ENCODE measurements at places on chromosomes 11 and 22.
A peak's percentile ranks its signal among the peaks of the same experiment; 100 is the strongest.

GRCh38 chr11:129460714-129461113, 85.1 kb downstream of the BARX2 start:
- no peak for DNase-seq

- DNase-seq, result no peak
Measured at GRCh38 chr11:130787092-130787616, 129.1 kb downstream of the SNX19 start.

DNA sequence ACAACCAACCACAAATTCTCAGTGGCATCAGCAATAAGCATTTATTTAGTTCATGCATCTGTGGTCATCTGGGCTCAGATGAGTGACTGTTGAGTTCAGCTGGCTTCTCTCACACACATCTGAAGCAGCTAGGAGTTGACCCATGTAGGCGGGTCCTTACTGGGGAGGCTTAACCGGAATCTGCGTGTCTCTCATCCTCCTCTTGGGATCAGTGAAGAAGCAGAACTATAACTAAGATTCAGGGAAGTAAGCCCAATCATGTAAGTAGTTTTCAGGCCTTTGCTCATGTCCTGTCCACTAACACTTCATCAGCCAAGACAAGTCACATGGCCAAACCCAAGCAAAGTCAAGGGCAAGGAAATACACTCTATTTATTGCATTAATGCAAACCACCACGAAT, 236.2 kb downstream of the C11orf87 start:
- no peak for DNase-seq

DNA sequence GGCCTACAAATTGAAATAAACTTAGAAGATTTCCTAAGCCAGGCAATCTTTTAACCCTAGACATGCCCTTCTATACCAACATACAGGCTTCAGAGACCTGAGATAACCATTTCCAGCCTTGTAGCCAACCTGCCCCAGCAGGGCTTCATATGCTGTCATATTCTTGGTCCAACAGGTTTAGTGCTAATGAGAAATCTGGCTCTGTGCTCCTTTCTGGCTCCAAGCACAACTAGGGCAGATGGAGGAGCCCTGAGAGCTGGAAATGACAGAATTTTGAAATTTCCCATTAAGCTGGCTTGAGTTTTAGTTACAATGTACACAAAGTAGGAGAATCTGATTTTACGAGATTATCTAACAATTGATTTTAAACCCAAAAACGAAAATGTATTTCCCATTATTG, 323.0 kb upstream of the CCDC90B start:
- no peak for DNase-seq

DNA sequence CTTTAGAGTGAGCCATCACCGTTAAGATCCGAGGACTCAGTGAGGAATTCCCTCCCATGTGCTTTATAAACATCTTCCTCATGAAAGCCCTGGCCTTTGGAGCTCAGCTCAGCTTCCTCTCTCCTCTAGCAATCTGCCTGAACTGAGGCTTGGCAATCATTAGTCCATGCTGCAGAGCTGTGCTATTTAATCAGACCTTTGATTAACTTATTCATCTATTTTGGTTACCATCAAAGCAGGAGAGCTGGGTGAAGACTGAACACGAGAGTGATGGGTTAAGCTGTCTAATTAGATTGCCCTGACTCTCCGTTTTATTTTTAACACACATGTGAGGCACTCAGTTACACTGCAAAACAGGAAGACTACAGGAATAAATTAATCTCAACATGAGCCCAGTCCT, 351.3 kb downstream of the LARGE1 start:
- no peak for DNase-seq

DNA sequence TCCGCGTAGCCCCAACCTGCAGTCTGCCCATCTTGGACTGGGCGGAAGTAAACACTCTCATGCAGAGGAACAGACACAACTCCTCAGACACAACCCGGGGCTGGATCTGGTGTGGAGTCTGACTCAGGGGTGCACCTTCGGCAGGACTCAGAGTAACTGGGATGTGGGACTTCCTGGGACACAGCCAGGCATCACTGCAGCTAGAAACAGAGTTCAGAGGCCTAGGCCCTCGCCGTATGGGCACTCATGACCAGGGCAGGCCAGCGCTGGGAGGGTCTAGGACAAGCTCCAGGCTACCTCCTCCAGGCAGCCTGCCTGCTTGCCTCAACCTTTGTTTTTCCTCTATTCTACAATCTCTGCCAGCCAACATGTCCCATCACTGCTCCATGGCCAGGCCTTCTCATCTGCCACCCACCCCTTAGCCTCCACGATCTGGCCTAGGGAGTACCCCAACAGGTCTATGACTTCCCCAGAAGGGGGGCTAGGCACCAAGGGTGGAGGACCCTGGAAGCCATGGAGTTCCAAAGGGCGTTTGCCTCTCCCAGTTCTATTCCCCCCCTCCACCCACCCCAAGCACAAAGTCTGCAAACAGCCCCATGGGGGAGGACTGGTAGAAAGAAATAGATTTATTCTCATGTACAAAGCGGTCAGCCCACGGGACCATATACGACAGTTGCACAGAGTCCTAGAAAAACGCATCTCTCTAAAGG, 98.5 kb downstream of the PDE2A start:
- no peak for DNase-seq

DNA sequence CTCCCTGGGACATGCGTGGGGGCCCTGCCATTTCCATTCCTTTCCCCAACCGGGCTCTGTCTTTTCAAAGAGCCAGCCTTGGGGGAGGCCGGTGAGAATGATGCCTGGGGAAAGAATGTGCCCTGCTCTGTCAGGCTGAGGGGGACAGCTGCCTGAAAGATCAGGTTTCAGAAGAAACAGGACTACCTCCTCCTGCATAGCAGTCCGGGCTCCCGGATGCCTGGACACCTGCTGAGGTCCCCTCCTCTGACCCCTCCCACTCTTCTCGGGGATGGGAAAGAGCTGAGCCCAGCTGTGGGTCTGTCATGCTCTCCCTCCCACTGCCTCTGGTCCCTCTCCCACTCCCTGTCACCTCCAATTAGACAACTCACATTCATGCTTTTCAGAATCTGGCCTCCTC, 41.8 kb upstream of the CDON start:
- no peak for DNase-seq

GRCh38 chr22:17699696-17700340, 61.3 kb downstream of the BCL2L13 start:
- no peak for DNase-seq

DNA sequence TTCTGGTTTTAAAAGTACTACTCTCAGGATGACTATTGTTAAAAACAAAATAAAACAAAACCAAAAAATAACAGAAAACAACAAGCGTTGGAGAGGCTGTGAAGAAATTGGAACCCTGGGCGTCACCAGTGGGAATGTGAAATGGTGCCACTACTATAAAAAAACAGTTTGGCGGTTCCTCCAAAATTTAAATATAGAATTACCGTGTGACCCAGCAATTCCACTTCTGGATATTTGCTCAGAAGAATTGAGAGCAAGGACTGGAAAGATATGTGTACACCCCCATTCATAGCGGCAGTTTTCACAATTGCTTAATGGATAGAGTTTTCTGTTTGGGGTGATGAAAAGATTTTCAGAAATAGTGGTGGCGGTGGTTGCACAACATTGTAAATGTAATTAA, 8.6 kb downstream of the APOA4 start:
- no peak for DNase-seq

GRCh38 chr11:26702406-26702805, 19.5 kb downstream of the SLC5A12 start:
- no peak for DNase-seq

DNA sequence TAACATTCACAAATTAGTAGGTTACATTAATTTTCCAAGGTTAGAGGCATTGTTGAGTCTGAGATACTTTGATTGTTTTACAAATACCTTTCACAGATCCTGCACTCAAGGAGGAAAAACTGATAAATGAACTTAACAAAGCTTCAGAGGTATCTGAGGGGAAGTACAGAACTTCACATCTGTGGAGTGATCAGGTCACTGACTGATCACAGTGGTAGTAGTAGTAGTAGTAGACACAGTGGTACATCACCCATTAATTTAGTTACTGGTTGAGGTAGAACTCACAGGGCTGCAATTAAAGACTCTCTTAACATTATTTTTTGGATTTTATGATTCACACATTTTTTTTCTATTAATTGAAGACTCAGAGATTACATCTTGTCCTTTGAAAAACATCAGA, 56.7 kb downstream of the DCUN1D5 start:
- no peak for DNase-seq

DNA sequence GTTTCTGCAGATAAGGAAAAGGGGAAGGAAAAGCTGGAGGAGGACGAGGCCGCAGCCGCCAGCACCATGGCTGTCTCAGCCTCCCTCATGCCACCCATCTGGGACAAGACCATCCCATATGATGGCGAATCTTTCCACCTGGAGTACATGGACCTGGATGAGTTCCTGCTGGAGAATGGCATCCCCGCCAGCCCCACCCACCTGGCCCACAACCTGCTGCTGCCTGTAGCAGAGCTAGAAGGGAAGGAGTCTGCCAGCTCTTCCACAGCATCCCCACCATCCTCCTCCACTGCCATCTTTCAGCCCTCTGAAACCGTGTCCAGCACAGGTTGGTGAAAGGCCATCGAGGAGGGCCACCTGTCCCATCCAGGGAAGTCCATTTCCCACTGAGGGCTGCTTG, 5.6 kb downstream of the TEF start:
- DNase-seq, result no peak

- DNase-seq, result no peak
Measured at GRCh38 chr22:41822317-41823057, 10.4 kb upstream of the SREBF2 start.

GRCh38 chr11:100515087-100515486, 172.0 kb upstream of the ARHGAP42 start:
- DNase-seq, result peak; percentile 7

DNA sequence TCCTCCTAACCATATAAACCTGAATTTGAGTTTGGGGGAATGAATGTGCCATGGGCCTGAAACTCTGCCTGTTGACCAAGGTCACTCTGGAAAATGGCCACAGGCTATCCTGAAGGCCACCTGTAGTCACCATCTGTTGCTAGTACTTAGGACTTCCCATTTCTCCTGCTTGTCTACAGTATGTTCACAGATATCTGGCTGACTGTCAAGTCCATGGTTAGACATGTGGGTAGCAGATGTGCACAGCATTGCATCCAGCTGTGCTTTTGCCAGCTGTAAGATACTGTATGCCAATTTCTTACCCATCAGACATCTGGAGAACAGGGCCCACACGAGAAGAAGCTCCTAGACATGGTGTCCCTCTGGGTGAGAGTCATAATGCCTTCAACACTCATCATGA, 475.4 kb downstream of the INSC start:
- no peak for DNase-seq

DNA sequence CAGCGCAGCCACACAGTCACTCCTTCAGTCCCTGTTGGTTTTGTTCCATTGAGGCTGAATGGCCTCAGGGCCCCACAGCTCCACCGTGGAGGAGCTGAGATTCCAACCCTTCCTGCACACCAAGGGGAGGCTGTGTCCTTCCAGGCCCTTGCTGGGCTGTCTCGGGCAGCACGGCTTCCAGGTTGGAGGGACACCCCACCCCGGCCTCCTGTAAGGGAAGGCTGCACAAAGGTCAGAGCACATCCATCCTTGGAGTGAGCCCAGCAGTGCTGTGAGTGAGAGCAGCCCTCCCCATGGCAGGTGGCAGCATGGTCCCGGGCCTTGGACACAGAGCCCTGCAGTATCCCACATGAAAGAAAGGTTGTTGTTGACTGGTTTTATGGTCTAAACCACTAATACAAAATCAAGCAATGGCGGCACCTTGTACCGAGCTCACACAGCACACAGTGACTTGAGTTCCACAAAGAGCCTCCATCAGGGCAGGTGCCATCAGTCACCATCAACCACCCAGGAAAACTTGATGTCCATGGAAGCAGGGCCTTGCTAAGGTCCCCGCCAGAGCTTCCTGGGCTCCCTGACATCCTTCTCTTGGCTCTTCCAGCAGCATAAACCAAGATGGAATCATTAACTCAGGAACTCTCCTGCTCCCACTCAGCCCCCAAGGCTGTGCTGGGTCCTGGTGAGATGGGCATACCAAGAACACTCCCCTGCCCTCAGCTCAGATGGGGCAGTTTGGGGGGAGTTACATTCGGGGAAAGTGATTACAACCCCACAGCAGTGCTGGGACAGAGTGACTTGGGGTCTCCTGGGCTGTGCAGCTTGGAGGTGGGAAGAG, 1500.4 kb downstream of the TBC1D22A start:
- no peak for DNase-seq

DNA sequence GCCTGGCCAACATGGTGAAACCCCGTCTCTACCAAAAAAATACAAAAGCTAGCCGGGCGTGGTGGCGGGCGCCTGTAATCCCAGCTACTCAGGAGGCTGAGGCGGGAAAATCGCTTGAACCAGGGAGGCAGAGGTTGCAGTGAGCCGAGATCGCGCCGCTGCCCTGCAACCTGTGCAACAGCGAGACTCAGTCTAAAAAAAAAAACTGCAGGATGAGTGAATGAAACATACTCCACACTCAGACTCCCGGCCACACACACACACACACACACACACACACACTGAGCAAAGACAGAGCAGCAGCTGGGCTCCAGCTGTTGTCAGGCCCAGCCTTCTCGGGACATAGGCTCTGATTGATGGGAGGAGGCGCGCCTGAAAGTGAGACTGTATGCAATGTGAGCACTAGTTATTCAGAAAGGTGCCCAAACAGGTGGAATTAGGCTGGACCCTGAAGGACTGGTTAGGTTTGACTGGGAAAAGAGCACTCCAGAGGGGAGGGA, 1.5 kb upstream of the PLEKHA7 start:
- DNase-seq, result peak; percentile 8

DNA sequence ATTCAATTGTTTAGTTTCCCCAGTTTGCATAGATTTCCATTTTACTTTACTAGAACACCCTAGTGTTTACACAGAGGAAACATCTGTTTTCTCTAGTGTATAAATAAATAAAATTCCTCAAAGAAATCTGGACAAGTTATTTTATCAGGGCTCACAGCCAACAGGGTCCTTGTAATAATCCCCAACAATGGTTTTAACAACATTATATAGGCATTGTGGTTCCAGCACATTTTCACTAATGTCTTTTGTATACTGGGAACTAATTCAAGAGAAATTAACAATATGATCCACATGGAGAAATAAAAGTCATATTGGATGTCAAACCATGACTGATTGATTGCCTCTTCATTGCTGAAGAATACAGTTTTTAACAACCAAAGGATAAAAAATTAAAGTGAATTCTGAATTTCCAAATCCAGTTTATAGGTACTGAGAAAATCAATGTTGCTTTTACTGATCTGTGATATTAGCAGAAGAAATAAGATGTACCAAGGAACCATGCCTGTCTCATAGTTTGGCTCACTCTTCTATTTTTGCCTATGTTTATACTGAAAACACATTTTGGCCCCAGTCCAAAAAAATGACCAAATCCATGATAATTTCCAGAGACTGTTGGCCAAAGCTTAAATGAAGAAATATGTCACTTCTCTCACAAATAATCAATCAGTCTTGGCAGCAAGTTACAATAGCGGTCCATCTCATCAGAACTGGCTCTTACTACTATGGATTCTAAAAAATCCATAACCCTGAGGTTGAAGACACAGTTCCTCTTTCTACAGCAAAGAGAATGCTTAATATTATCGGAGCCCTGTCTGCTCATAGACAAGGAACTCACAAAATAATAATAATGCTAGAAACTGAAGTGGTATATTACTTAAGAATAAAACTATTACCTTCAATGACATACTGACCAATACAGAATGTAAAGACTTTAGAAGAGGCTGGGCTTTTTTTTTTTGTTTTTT, 1.4 kb upstream of the MS4A13 start:
- no peak for DNase-seq
